ENCODE measurements at places on chromosomes 5 and 9. TPM values are rescaled to one million over a fixed set of nuclear protein-coding genes. Genes with fewer than 3 reads are reported as not detected.

PTGDS gene
- 3.8 TPM for total RNA-seq

DNA sequence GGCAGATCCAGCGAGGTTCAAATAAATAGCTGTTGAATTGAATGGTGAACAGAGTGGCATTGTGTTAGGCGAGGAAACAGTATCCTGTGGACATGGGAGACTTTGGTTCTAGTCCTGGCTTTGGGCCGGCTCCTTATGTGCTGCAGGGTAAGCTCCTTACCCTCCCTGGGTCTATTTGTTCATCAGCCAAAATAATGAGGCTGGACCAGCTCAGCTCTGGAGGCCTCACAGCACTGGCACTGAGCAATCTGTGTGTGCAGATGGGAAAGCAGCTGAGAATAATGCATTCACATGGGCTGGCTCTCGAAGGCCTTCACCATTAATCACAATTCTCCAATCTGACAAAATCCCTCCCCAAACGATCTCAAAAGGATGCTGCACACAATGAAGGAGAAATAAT lies 81.9 kb downstream of the APBA1 start:
- DNase-seq = no peak

DNA sequence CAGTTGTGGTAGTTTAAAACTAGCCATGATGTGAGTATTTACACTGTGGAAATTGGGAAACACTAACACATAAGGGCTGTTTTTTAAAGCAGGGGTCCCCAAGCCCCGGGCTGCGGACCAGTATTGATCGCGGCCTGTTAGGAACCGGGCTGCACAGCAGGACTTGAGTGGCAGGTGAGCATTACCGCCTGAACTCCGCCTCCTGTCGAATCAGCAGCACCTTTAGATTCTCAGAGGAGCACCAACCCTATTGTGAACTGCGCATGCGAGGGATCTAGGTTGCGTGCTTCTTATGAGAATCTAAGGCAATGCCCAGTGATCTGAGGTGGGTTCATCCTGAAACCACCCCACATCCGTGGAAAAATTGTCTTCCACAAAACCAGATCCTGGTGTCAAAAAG lies 127.8 kb downstream of the PCSK5 start:
- DNase-seq = no peak

GRCh38 chr5:141319699-141320098 lies 885 bp downstream of the TAF7 start:
- no peak for DNase-seq

TICAM2 gene
- 0.55 TPM for total RNA-seq

ADAMTS6 gene
- total RNA-seq = 16.2 TPM

- no peak for DNase-seq
Measured at GRCh38 chr9:33476503-33476902, 2.8 kb upstream of the NOL6 start.

RNF183 gene
- total RNA-seq = not detected

- no peak for DNase-seq
Measured at GRCh38 chr5:174459832-174460448, 264.4 kb upstream of the MSX2 start.
